Stimulated activated CD4-positive, alpha-beta T cell treated with anti-CD3 and anti-CD28 coated beads, Interleukin-2, amount 100 ng/mL, for 4 hours (primary cell): ENCODE measurements at places on chromosomes 16 and 17.

- DNase-seq: no peak
Observed at GRCh38 chr16:23508589-23509440, 1.5 kb downstream of the GGA2 start.

DNA sequence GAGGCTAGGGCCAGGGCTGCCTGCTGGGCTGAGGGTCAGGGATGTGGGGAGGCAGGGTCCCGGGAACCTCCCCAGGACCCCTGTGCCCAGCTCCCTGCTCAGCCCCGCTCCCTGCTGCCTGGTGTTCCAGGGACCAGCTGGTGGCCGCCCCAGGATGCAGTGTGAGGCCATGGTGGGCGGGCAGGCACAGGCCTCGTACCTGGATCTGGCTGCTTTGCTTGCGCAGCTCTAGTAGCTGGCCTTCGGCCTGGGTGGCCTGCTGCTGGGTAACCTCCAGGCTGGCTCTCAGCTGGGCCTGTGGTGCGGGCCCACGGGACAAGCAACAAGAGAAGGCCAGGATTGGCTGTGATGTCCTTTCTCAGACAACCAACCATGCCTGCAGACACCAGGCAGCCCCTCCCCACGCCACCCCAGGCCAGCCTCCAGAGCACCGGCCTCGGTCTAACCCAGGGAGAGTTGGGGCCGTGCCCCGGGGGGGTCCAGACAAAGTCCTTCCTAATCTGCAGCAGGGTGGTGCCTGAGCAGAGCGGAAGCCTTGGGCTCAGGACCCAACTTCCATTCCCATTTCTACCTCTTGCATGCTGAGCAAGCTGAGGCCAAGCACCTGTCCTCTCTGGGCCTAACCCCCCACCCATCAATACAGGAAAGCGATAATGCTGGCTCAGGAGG lies 4.1 kb downstream of the TRIM65 start:
- no peak for DNase-seq

DNA sequence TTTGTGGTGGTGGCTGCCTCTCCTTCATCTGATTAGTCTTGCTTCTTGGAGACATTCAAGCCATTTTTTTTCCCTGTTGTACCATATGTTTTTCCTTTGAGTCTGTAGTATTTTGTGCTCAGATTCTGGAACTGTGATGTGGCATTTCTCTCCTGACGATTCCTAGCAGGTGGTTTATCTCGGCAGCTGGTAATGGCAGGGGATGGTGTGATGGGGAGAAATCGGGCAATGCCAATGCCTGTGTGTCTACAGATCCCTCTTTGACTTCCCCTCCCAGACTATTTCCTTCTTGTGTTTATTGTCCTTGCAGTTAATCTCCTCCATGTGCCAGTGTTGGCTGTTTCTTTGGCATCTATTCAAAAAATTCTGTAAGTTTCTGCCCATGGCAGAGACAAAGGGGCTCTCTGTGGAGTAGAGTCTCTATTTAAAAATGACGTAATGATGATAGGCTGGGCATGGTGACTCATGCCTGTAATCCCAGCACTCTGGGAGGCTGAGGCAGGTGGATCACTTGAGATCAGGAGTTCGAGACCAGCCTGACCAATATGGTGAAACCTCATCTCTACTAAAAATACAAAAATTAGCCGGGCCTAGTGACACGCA lies 90.2 kb upstream of the ERCC4 start:
- DNase-seq: no peak

- no peak for DNase-seq
Observed at GRCh38 chr16:76197900-76198299, 79.3 kb upstream of the CNTNAP4 start.

DNA sequence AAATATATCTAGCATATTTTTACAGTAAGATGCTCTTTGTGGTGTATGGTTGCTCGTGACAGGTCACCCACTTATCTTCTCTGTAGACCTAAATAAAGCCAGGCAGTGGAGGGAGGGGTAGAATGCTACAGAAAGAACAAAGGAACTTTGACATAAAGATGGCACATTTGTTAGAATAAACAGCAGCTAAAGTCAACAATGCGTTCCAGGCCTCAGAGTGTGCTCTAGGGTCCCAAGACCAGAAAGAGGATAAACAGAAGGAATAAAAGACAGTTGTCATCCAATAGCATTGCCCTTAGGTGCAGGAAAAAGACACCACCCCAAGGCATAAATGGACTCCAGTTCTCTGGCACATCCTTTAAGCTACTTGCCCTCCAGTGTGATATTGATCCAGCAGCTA lies 523.0 kb upstream of the CDH11 start:
- no peak for DNase-seq

DNA sequence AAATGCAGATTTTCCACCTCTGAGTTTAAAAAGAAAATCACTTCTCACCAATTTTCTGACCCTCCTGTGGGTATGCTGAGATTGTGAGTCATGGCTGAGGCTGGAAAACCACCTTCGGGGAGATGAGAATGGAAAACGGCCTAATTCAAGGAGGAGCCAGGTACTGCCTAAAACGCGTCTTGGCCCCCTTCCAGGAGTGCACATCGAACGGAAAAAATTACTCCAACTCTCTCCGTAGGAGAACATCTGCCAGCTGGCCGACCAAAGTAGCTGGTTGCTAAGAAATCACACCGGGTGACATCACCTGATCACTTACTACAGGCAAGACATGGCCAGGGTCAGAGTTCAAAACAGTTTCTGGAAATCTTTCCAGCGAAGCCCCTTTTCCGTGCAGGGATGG lies 107.6 kb downstream of the ZNF423 start:
- no peak for DNase-seq

GRCh38 chr16:85238233-85238647 lies 126.0 kb upstream of the CIBAR2 start:
- DNase-seq: no peak

- DNase-seq: no peak
Observed at GRCh38 chr17:36816907-36817288, 120.4 kb upstream of the LHX1 start.

DNA sequence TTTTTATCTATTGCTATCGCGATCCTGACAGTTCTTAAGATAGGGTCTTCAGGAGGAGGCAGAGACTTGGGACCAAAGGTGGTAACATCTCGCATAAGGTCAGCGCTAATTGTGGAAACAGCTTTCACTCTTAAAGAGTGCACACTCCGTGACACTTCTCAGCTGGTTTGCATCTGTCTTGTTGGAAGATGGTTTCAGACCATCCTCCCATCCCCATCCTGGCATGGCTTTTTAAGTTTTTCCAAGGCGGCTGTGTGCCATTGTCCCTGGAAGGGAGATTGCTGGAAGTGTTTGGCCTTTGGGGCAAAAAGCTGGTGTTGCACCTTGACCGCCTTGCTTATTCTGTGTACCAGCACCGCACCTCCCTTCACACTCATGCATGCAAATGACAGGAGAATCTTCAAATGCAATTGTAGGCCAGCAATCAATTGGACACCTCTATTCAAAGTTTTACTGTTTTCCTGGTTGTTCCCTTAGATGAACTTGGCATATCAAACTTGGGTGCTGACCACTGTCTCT lies 1.5 kb downstream of the SOCS7 start:
- no peak for DNase-seq

DNA sequence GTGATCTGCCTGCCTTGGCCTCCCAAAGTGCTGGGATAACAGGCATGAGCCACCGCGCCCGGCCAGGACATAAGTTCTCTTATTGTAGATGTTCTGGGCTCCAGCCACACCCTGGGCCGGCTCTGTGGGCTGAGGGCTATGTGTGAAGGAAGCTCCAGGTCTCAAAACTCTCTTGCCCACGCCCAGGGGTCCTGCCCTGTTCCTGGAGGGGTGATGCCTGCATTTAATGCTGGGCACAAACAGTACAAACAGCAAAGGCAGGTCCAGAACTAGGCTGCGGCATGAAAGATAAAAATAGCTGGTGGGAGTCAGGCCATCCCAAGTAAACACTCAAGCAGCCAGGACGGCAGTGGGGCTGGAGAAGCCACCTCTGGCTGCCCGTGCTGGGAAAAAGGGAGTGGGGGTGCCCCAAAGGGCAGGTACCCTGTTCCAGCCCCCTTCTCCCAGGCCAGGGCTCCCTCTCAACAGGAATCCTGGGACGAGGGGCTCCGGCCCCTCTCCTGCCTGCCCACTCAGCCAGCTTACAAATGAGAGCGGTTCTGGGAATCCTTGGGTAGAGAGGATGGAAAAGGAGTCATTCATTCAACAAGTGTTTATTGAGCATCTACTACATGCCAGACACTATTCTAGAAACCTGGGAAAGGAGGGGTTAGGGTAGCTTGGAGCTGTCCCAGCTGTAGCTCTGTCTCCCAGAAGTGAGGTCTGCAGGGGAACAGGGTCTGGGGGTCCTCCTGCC lies 4.6 kb downstream of the TRIM47 start:
- DNase-seq: no peak

- DNase-seq: peak; percentile 54
Observed at GRCh38 chr17:1720856-1721386, 3.6 kb upstream of the WDR81 start.

DNA sequence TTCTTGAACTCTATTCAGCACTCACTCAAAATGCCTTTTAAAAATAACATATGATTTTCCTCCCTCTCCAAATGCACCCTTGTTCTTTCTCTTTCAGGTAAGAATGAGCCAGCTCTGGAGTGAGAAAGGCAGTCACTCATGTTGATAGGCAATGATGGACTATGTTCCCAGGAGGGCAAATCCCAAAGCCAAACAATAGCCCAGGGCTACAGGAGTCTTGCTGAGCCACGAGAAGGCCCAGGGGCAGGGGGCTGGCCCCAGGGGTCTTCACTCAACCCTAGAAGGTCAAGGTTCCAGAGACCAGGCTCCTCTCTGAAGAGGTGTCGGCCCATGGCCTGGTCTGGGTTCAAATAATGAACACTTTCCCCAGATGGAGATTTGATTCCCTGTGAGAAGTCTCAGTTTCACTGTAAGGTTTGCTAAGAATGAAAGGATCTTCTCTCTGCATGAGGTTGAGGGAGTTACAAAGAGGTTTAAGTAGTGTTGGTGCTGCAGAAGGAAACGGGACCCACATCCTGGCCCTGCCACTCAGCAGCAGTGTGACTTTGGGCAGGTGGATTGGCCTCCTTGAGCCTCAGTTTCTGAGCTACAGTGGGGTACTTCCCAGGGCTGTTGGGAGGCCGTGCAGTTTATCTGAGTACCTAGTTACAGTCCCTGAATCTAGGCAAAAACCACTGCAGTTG lies 49.0 kb downstream of the RTN4RL1 start:
- DNase-seq: no peak

DNA sequence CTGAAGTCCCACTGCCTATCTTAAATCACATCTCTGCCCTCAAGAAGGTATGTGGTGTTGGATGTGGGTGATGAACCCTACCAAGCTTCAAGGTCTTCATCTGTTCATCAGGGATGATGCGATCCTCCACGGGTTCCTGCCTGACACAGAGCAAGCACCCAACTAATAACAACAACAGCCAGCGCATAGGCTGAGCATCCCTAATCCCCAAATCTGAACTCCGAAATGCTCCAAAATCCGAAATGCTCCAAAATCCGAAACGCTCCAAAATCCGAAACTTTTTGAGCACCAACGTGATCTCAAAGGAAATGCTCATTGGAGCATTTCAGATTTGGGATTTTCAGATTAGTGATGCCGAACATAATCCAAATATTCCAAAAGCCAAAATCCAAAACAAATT lies 238.9 kb upstream of the SDK2 start:
- no peak for DNase-seq

GRCh38 chr17:29663155-29663554 lies 40.4 kb upstream of the CORO6 start:
- no peak for DNase-seq

GRCh38 chr17:43211123-43211479 lies 574 bp upstream of the TMEM106A start:
- DNase-seq: no peak

DNA sequence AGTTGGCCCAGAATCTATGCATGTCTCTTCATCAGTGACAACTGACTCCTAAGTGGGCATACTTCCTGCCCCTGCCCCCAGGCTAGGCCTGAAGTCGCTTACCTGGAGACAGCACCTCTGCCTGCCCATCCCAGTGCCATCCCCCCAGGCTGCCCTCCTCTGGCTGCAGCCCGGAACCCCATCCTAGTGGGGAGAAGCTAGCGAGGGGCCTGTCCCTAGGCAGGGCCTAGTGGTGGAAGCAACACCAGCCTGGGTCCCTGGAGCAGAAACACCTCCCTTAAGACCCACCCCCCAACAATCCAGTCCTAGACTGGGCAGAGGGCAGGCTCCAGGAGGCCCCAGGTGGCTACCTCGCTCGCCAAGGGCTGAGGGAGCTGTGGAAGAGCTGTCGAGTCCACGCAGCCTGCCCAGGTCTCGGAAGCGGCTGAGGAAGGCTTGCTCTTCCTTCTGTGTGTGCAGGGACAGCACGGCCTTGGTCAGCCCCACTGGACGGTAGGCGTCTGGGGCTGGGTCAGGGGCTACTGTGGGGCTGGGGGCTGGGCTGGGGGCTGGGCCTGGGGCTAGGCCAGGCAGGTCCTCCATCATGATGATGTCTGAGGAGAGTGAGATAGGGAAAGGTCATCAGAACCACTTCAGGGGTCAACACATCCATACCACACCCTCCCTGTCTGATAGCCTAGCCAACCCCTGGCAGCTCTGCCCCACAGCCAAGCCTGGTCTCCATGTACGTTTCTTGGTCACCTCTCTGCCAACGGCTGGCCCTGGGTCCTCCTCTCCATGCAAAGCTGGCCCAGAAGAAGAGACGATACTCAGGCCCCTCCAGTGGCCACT lies 7.6 kb downstream of the PER1 start:
- no peak for DNase-seq

DNA sequence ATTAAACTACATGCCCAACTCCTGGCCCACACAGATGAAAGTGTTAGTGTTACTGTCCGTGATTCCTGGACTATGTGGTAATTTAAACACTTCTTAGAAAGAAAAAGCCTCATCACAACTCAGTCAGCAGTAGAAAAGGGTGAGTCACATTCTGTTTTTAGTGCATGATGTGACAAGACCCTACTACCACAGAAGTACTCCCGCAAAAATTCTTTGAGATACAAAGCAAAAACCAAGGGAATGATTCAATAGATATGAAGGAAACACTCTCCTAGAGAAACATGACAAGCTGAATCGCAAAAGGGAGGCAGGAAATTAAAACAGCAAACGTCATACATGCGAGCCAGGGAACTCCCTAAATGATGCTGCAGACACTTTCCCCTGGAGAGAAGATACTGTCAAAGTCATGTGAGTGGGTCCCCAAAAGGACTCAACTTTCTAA lies 14.4 kb downstream of the SNN start:
- DNase-seq: no peak

DNA sequence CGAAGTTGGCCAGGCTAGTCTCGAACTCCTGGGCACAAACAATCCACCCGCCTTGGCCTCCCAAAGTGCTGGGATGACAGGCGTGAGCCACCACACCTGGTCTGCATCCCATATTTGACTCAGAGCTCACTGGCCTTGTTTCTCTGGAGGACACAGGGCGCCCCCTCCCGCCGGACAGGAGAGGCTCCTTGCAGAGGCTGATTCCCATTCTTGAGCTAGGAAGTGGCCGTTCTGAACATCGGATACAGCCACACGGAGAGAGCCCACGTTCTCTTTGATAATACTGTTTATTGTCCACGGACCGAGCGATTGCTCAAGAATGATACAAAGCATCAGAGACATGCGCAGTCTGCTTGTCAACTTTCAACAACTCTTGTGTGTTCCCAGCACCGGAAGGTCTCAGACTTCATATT lies 12.1 kb upstream of the USP36 start:
- DNase-seq: no peak
